ENCODE measurements at places on chromosomes 12 and 14. TPM values are rescaled to one million over a fixed set of nuclear protein-coding genes. Genes with fewer than 3 reads are reported as not detected.

DNA sequence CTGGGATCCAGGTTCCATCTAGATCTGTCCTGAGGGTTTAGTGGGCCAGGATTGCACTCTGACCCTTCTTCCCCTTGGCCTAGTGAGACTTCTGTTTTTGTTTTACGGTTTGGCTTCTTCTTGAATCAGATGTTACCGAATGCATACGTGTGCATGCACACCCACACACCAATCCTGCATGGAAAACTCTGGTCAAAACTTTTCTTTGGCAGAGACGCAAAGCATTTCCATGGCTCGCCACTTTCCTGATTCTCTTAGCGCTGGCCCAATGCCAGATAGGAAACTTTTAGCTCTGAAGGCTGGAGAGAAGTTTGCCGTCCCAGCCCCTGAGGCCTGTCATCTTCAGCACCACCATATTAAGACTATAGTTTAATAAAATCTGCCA, 67.4 kb upstream of the ACTN1 start:
- H3K27me3 ChIP-seq = no peaks in the 10 kb centered on the region
- no peak for DNase-seq
- peaks cover 67% of the 10 kb centered on the region for H3K4me1 ChIP-seq
- peak overlapping the region; percentile 21 for H3K27ac ChIP-seq

DNA sequence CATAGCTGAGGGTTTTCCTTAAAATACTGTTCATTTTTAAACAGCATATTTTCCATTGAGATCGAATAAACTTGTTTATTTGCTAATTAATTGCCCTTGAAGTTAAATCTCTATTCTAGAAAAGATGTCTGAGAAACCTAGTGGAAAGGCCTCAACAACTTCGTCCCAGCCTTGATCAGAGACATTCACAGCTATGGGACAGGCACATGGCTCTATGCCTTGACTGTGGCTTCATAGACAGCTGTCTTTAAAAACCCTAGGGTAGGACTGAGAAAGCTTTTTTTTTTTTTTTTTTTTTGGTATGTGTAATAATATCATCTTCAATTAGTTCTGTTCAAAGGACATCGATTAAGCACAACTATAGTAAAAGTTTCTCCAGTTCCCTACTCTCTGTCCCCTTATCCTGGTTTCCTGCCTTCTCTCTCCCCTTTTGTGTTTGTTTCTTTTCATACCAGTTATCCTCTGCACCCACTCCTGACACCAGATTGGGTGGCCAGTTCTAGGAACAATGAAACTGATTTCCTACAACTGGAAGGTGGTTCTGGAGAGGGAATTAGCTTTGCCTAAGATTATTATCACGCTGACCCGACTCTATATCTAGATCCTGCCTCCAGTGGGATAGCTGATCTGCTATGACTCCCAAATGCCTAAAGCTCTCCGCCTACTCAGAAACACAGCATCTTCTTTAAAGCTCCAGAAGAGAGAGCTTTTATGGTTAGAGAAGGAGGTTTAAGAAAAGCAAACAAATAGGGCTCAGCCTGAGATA, 20.3 kb downstream of the SOCS2 start:
- no peak for DNase-seq
- H3K4me3 ChIP-seq = no peak overlapping the region
- H3K27me3 ChIP-seq = no peaks in the 10 kb centered on the region
- peak overlapping the region; percentile 46 for H3K27ac ChIP-seq
- no peaks in the 10 kb centered on the region for H3K4me1 ChIP-seq
- H3K36me3 ChIP-seq = no peaks in the 10 kb centered on the region

DNA sequence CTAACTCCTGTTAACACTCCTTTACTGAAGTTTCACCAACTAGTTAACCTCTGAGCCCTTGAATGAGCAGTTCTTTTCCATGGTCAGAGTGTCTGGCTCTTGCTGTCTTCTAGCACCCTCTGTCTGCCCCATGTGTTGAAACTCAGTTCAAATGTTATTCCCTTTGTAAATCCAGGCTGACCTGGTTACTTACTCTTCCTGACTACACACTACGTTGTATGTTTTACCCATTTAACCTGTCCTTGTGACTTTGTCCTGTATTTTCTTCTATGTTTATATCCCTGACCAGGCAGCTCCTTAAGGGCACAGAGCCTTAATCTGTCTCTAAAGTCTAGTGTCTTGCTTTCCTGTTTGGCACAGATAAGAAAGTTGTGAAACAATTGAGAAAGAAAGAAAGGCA, 389.0 kb upstream of the RPL10L start:
- no peaks in the 10 kb centered on the region for H3K36me3 ChIP-seq
- no peak overlapping the region for H3K27ac ChIP-seq
- H3K4me1 ChIP-seq = no peaks in the 10 kb centered on the region
- H3K4me3 ChIP-seq = no peak overlapping the region
- DNase-seq = no peak

DNA sequence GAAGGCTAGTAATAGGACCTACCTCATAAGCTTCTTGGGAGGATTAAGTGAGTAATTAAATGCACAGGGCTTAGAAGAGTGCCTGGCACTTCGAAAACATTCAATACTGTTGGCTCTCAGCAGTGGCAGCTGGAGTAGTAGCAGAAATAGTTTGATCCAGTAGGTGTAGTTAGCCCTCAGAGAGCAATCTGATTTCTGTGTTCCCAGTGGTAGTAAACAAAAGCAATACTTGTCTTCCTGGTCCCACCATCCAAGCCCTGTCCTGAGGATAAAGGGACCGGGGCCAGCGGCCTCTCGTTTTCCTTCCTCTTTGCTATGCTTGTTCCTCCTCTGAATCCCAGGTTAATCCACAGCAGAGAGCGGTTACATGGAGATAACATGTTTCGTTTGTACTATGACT, 131.6 kb downstream of the SAMD4A start:
- H3K27me3 ChIP-seq = no peaks in the 10 kb centered on the region
- H3K4me1 ChIP-seq = peaks cover 89% of the 10 kb centered on the region
- H3K36me3 ChIP-seq = no peaks in the 10 kb centered on the region
- peak overlapping the region; percentile 91 for H3K27ac ChIP-seq
- no peak for DNase-seq
- H3K4me3 ChIP-seq = peak overlapping the region; percentile 36

- no peaks in the 10 kb centered on the region for H3K4me1 ChIP-seq
- no peaks in the 10 kb centered on the region for H3K27me3 ChIP-seq
- H3K4me3 ChIP-seq = no peak overlapping the region
- H3K36me3 ChIP-seq = no peaks in the 10 kb centered on the region
- H3K27ac ChIP-seq = no peak overlapping the region
These were observed 385.9 kb downstream of the BMP4 start for GRCh38 chr14:53570411-53571387.

GRCh38 chr12:45939759-45940158, 50.6 kb downstream of the SCAF11 start:
- no peak overlapping the region for H3K27ac ChIP-seq
- H3K4me3 ChIP-seq = no peak overlapping the region
- no peak for DNase-seq
- H3K27me3 ChIP-seq = no peaks in the 10 kb centered on the region
- H3K4me1 ChIP-seq = peaks cover under 1% of the 10 kb centered on the region

- no peak overlapping the region for H3K27ac ChIP-seq
- H3K4me3 ChIP-seq = no peak overlapping the region
- DNase-seq = no peak
- H3K4me1 ChIP-seq = no peaks in the 10 kb centered on the region
- no peaks in the 10 kb centered on the region for H3K36me3 ChIP-seq
- no peaks in the 10 kb centered on the region for H3K27me3 ChIP-seq
These were observed 553.9 kb downstream of the VRK1 start for GRCh38 chr14:97350894-97351731.

GRCh38 chr12:56212361-56212760, 9.4 kb downstream of the RNF41 start:
- no peak overlapping the region for H3K4me3 ChIP-seq
- DNase-seq = no peak
- H3K36me3 ChIP-seq = peaks cover 2% of the 10 kb centered on the region
- H3K27ac ChIP-seq = no peak overlapping the region

GRCh38 chr12:92331383-92331782, 185.7 kb upstream of the BTG1 start:
- H3K27me3 ChIP-seq = no peaks in the 10 kb centered on the region
- H3K4me1 ChIP-seq = no peaks in the 10 kb centered on the region
- H3K27ac ChIP-seq = no peak overlapping the region
- no peak for DNase-seq
- no peaks in the 10 kb centered on the region for H3K36me3 ChIP-seq

DNA sequence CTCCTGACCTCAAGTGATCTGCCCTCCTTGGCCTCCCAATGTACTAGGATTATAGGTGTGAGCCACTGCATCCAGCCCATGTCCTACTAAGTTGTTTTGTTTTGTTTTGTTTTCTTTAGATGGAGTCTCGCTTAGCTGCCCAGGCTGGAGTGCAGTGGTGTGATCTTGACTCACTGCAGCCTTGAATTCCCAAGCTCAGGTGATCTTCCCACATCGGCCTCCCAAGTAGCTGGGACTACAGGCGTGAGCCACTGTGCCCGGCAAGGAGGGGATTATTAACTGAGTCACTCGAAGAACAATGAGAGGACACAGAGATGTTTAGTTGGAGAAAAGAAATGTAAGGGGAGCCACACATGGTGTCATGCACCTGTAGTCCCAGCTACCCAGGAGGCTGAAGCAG, 18.0 kb upstream of the ERBB3 start:
- H3K4me3 ChIP-seq = no peak overlapping the region
- no peak for DNase-seq

- no peak overlapping the region for H3K27ac ChIP-seq
- H3K36me3 ChIP-seq = peaks cover 6% of the 10 kb centered on the region
- H3K27me3 ChIP-seq = no peaks in the 10 kb centered on the region
- DNase-seq = no peak
- no peak overlapping the region for H3K4me3 ChIP-seq
- no peaks in the 10 kb centered on the region for H3K4me1 ChIP-seq
These were observed 88.1 kb upstream of the TMEM263 start for GRCh38 chr12:106867651-106868050.

- H3K27ac ChIP-seq = no peak overlapping the region
- no peak overlapping the region for H3K4me3 ChIP-seq
- H3K27me3 ChIP-seq = no peaks in the 10 kb centered on the region
- no peaks in the 10 kb centered on the region for H3K4me1 ChIP-seq
- H3K36me3 ChIP-seq = no peaks in the 10 kb centered on the region
These were observed 21.5 kb upstream of the YARS2 start for GRCh38 chr12:32777159-32777558.

GRCh38 chr12:66188584-66189485, at the start of gene IRAK3:
TSS of gene IRAK3 (plus strand) at chr12:66189214. CDS start at chr12:66189300, 86 bp downstream.
- peak within 1 kb of the TSS; percentile 80 for H3K27ac ChIP-seq
- H3K27me3 ChIP-seq = peaks cover 3% of the 10 kb centered on the region
- H3K4me3 ChIP-seq = peak within 1 kb of the TSS; percentile 57
- peak; percentile 73 for DNase-seq
- H3K4me1 ChIP-seq = peaks cover 6% of the 10 kb centered on the region

- H3K36me3 ChIP-seq = no peaks in the 10 kb centered on the region
- no peak overlapping the region for H3K27ac ChIP-seq
- H3K4me1 ChIP-seq = no peaks in the 10 kb centered on the region
- no peak for DNase-seq
These were observed 6.4 kb upstream of the C12orf43 start for GRCh38 chr12:121022713-121023112.

- H3K27ac ChIP-seq = no peak overlapping the region
- H3K27me3 ChIP-seq = no peaks in the 10 kb centered on the region
These were observed 202.7 kb upstream of the FRMD6 start for GRCh38 chr14:51448831-51449670.

DNA sequence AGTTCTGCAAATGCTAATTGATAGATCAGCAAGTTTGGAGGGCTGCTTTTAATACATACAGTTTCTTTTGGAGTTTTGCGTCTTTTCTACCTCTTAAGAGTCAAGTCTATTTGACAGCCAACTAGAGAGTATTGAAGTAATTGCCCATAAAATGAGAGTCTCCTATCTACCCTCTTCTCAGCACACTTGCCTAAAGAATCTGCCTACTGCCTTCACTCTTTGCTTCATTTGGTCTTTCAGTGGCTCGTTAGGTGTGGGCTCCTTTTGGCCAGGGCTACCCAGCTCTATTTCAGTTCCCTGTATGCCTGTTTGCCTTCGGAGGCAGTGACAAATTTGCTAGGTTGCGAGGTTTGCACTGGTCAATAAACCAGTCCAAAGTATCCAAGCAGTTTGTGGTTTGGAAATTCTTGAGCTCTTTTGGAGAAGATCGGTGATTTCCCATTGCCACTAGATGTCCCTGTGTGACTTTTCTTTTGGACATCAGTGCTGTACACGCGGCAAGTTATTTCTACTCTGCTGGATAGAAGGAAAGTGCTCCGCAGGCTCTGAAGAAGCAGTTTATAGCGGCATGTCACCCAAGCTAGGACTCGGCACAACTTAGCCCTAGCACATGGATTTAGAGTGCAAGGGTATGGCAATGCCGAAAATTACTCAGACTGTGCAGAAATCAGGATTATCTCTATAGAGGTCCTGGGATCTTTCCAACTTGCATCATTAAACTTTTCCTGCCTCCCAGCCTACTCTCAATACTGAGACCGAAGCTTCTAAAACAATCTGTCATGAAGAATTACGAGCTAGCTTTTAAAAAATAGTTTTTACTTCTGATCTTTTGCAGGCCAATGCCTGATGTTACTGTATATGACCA, 38.6 kb downstream of the MGST1 start:
- H3K27ac ChIP-seq = no peak overlapping the region
- H3K36me3 ChIP-seq = no peaks in the 10 kb centered on the region
- H3K27me3 ChIP-seq = no peaks in the 10 kb centered on the region
- no peaks in the 10 kb centered on the region for H3K4me1 ChIP-seq
- no peak overlapping the region for H3K4me3 ChIP-seq

- H3K27ac ChIP-seq = no peak overlapping the region
- peaks cover 4% of the 10 kb centered on the region for H3K4me1 ChIP-seq
- H3K4me3 ChIP-seq = no peak overlapping the region
- DNase-seq = no peak
- no peaks in the 10 kb centered on the region for H3K27me3 ChIP-seq
These were observed 9.4 kb upstream of the LRP1-AS start for GRCh38 chr12:57156701-57157403.

DNA sequence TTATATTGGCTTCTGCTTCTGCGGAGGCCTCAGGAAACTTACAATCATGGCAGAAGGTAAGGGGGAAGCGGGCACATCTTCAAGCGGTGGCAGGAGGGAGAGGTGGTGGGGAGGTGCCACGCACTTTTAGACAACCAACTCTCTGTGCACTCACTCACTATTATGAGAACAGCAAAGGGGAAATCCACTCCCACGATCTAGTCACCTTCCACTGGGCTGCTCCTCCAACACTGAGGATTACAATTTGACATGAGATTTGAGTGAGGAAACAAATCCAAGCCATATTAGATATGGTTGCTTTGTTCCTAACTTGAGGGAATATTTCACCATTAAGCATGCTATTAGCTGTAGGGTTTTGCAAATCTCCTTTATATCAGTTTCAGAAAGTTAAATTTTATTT, 80.3 kb downstream of the UNC79 start:
- no peaks in the 10 kb centered on the region for H3K36me3 ChIP-seq
- no peak for DNase-seq
- no peak overlapping the region for H3K4me3 ChIP-seq
- no peak overlapping the region for H3K27ac ChIP-seq
- no peaks in the 10 kb centered on the region for H3K4me1 ChIP-seq

DNA sequence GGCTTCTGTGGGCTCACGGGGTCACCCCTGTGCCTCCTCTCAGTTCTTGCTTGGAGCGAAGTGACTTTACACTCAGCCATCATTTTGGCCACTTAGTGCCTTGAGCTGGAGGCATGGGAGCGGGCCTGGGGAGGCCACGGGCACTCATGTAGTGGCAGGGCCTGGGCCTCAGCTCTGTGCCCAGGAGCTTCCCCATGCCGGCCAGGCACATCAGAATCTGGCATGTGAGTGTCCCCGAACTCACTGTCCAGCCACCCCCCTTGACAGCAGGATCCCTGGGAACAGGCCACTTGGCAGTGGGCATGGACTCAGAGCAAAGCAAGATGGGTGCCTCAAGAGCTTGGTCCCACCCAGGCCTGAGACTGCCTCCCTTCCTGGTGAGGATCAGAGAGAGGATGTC, 29.5 kb downstream of the DDX51 start:
- H3K36me3 ChIP-seq = no peaks in the 10 kb centered on the region
- no peaks in the 10 kb centered on the region for H3K27me3 ChIP-seq
- no peaks in the 10 kb centered on the region for H3K4me1 ChIP-seq

CMTM5 gene
- not detected for total RNA-seq

FANCM gene
- total RNA-seq = 2.1 TPM

CCDC196 gene
- total RNA-seq = not detected

KRT2 gene
- total RNA-seq = not detected

CLEC4D gene
- total RNA-seq = not detected

GDF3 gene
- not detected for total RNA-seq
